ENCODE measurements at places on chromosomes 1 and 21.

DNA sequence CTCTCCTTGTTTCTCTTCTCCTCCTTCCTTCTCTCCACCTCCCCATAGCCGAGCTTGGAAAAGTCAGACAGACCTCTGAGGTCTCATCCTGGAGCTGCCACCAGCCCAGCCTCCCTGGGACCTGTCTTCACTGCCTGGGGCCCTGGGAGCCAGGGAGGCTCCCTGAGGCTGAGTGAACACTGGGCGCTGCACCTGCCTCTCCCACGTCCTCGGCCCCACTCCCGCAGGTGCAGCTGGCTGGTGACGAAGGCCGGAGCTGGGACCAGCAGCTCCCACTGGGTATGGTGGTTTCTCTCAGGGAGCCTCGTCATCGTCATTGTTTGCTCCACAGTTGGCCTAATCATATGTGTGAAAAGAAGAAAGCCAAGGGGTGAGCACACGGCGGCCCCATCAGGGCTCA, 5.3 kb downstream of the TNFRSF14 start:
- no peak for DNase-seq

DNA sequence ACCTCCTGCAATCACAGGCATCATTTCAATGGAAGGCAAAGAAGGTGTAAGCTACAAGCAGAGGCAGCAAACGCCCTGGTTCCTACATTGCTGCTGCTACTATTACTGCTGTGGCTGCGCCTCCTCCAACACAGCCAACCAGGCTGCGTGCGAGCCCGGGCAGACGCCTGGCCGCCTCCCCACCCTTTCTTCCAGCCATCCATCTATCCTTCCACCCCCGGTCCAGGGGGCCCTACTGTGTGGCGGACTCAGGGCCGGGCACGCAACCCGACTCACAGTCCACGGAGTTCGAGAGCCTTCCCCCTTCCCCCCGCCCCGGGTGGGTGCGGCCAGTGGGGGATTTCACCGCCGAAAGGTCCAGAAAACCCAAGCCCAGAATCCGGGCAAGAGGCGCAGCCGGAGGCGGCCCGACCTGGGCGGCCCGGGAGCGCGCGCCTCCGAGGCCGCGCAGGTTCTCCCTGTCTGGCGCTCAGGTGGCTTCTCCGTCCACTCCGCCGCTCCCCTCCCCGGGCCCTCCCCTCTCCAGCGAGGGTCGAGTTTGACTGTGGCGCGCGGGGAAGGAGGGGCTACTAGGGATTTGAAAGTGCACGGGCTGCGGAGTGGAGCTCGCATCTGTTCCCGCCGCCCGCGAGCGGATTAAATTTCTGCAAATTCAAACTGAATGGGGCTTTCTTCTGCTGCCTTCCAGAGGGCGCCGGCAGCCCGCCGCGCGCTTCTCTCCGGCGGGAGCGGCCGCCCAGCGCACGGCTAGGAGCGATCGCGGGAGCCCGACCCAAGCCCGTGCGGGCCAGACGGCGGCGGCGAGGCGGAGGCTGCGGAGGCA, at the start of gene HUNK:
Gene HUNK (plus strand): TSS at position 569 of the 823 bp plus-strand sequence. CDS start 655 bp downstream, outside the sequence.
- DNase-seq: peak; percentile 30

DNA sequence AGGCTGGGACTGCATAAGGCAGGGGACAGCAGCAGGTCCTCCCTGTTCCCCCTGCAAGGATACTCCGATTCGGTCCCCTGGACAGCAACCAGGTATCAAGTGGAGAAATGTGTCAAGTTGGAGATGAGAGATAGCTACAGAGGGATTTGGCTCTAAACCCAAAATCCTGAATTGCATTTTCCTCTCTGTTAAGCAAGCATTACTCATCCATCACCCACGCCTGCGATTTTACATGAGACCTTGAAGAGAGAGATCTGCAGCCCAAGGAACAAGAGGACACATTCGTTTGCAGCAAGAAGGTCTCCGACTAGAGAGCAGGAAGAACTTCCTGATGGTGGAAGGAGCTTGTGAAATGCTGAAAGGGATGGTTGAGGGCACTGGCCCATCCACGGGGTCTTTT, 21.9 kb downstream of the SYT2 start:
- no peak for DNase-seq

GRCh38 chr1:43048601-43049011, 89.9 kb upstream of the SLC2A1 start:
- peak; percentile 19 for DNase-seq

GRCh38 chr1:20321573-20321972, 30.9 kb downstream of the VWA5B1 start:
- DNase-seq: no peak

DNA sequence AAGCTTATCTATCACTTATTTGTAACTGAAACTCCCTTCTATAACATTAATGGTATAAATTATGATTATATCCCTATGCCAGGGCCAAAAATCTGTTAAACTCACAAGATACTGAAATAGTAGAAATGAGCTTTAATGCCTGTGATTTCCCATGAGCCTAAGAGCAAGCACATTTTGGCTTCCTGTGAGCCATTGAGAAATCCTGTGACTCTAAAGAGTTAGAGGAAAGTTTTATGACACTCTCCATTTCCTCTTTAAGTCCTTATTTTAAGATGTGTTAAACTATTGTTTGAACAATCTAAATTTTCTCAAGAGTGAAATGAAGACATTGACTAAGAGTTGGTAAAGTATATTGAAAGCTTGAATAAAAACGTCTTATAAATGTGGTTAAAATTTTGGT, 45.6 kb downstream of the SUCO start:
- DNase-seq: no peak

- DNase-seq: no peak
Measured at GRCh38 chr1:203039609-203040512, 13.6 kb downstream of the PPFIA4 start.

GRCh38 chr1:184747089-184747955, 7.3 kb downstream of the EDEM3 start:
- DNase-seq: no peak

DNA sequence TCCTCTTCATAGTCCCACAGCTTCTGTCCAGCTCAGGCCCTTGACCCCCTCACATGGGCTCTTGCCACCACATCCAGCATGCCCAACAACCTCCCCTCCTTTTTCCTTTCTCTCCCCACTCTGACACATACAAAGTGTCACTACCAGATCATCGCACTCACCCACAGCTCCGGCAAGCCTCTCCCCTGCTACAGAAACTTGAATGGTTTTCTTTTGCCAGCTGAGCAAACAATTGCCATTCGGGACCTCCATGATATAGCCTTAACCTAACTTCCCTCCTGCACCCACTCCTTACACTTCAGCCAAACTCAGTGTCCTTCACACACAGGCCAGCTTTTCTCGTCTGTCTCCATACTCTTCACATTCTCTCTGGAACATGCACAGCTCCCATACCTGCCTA, 43.3 kb downstream of the MAB21L3 start:
- DNase-seq: no peak

GRCh38 chr1:181141431-181141910, 53.0 kb downstream of the IER5 start:
- peak; percentile 50 for DNase-seq

DNA sequence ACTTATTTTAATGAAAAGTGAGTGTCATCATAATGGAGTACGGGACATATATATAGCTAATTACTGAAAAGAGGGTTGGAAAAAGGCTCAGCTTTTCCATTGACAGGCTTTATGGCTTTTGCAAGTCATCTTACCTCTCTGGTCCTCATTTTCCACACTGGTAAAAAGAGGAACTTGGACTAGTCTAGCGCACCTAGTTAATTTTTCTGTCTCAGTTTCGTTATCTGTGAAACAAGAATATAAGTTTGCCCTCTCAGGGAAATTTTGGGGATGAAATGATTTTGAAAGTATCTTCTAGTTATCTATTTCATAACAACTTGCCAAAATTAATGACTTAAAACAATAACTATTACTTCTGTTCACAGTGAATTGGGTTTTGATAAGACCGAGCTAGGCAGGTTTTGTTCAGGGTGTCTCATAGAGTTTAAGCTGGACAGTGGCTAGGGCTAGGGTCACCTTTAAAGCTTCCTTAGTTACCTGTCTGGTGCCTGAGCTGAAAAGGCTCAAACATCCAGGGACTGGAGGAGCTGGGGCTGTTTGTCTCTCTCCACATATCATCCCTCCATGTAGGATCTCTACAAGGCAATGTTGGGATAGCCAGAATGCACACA, 91.7 kb downstream of the TYW3 start:
- no peak for DNase-seq

DNA sequence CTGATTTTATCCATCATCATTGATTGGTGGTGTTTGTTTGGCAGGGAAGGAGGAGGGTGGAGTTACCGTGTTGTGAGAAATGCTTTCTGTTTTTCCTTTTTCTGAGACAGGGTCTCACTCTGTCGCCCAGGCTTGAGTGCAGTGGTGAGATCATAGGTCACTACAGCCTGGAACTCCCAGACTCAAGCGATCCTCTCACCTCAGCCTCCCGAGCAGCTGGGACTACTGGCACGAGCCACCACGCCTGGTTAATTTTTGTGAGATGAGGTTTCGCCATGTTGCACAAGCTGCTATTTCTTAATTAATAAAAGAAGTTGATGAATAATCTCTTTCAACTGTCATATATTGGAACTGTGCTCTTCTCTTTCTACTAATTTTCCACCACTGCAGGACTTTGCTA, 44.3 kb downstream of the HUNK start:
- DNase-seq: no peak

DNA sequence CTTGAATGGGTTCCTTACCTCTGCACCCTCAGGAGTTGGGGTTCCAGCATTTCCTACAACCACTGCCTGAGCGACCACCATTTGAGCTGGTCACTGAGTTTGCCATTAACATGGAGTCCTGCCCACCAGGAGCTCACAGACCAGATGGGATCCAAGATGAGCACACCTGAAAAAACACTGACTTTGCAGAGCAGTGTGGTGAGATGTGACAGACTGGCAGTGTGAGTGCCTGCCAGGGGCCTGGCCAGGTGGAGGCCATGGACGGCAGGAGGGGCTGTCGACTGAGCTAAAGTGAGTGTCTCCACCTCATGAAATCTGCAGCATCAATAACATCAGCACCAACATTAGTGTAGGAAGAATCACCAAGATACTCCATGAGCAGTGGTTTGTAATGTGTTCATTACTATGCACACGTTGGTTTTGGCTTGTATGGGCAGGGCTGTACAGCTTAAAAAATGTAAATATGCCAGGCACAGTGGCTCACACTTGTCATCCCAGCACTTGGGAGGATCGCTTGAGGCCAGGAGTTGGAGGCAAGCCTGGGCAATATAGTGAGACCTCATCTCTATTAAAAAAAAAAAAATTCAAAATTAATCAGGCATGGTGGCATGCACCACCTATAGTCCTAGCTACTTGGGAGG, 12.2 kb upstream of the MIXL1 start:
- no peak for DNase-seq

DNA sequence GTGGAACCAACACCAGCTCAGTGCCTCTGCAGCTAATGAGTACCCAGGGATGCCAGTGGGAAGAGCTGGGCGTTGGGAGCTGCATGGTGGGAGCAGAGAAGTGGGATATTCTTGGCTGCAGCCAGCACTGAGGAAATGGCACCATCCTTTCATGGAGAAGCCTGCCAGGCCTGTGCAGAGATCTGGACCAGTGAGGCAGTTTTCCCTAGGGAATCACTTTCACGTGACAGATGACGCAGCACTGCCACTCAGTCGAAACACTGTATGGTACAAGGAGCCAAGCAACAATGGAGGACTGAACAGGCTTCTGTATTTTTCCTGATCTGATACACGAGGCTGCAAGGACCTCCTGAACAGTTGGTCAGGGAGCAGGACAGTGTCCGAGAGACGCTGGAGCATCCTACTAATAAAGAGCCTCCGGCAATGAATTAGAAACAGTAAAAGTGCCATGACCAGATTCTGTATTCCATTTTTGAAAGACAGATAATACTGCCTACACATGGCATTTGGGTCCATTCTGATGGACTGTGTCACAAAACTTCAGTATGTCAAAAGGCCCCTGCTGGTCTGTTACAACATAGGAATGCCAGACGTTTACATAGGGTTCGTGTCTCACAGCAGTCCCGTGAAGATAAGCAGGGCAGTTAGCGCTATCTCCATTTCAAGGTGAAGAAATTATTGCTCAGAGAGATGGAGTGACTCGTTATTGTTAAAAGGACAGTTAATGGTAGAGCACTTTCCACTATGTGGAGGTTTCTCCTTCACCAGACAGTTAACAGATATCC, 44.0 kb upstream of the LMO4 start:
- no peak for DNase-seq

GRCh38 chr21:36509973-36510664, 30.2 kb upstream of the CLDN14 start:
- DNase-seq: no peak

GRCh38 chr1:243628476-243628907, 221.6 kb downstream of the AKT3 start:
- DNase-seq: no peak

GRCh38 chr1:197106869-197107268, 39.6 kb downstream of the ASPM start:
- DNase-seq: no peak

DNA sequence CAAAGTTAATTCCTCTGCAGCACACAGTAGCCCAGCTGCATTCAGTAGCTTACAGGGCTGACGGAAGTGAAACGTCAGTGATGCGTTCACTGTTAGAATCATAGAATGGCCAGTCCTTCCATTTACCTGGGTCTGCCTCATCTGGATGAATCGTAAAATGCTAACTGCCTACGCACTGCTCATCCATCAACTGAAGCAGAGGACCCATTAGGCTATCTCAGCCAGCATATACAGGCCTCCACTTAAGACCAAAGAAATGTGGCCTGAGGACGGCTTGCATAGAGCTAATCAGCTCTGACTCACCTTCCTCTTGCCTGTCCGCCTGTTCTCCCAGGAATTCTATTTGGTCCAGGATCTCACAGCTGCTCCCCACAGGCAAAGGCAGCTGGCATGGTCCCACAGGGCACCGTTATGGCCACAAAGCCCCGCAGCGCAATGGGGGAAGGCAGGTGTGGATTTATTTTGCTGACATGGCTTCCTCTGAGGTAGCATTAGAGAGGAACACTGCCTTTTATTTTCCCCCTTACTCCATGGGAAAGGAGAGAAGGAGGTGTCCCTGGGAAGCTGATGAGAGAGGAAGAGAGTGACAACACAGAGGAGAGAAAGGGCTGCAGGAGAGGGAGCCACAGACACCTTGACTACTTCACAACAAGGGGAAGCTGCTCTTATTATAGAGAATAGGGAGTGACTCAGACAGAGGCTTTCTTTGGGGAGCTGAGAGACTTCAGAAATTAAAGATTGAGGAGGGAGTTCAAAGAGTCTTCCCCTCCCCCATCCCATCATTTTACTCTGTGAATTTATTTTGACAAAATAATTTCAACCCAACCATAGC, 177.6 kb downstream of the HHIPL2 start:
- peak; percentile 30 for DNase-seq

DNA sequence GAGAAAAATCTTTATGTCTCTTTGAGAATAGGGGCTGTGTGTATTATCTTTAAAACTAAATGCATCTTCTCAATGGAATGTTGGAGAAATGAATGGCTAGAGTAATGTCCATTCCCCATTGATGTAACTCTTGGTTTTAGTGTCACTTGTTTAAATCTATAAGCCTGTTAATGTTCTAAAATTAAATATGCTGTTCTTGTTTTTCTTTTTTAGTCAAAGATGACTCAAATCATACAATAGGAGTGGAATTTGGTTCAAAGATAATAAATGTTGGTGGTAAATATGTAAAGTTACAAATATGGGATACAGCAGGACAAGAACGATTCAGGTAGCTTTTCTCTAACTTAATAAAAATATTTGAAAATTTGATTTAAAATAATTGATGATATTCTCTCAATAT, 17.6 kb downstream of the RAB4A start:
- no peak for DNase-seq
